Fibroblast of skin of right biceps (primary cell): ENCODE measurements at places on chromosomes 12 and 14.

DNA sequence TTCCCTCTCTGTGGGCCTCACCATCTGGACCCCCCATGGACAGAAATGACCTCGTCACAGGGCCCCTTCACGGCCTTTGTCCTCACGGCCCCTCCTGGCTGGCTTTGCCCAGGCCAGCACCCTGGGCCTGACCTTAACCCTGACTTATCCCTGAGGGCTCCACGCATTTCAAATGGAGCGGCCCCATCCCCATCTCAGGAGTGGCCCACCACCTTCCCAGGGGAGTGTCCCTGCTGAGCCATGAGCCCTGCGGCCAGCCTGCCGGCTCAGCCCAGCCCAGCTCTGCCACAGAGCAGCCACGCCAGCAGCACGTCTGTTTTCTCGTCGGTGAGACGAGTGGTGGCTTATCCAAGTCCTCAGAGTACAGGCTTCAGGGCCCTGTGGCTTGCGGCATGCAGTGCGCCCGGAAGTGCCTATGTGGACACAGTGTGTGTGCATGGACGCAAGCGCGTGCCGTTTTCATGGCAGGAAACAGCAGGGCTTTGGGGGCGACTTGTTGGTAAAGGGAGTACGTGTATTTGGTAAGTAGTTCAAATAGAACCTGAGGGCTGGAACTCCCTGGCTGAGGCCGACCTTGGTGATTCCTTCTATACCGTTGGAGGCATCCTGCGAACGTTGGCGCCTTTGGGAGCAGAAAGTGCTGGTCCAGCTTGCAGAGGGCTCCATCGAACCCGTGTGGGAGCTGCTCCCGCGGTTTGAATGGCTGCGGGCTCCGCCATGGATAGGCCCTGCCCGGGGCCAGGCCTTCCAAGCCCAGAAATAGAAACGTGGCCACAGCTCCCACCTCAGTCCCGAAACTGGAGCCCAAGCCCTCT is 52.1 kb downstream of the LRCOL1 start:
- DNase-seq = no peak

DNA sequence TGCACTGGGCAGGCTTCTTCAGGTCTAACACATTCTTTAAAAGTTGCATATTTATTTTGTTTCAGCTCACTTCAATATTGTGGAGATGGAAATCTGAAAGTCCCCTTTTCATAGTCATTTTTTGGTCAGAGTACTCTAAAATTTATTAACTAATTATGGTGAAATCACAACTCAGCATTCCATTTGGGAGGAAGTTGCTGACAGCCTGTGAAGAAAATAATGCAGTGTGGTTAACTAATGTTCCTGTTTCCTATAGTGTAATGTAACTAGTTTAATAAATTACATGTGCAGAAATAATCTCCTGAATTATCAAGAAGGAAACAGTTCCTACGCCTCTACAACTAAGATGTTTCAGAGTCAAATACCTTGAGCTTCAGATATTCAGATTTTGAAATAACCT is 17.1 kb downstream of the LRFN5 start:
- peak; percentile 33 for DNase-seq

DNA sequence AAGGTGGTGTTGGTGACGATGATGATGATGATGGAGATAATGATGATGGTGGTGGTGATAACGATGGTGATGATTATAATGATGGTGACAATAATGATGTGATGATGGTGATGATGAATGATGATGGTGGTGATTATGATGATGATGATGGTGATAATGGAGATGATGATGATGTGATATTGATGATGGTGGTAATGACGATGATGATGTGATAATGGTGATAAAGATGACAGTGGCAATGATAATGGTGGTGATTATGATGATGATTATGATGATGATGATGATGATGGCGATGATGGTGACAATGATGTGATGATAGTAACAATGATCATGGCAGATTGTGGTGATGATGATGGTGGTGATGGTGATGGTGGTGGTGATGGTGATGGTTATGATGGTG is 518.0 kb downstream of the GLT1D1 start:
- no peak for DNase-seq

- DNase-seq = peak; percentile 87
These were observed 103.6 kb downstream of the SSPN start for GRCh38 chr12:26298785-26299621.

DNA sequence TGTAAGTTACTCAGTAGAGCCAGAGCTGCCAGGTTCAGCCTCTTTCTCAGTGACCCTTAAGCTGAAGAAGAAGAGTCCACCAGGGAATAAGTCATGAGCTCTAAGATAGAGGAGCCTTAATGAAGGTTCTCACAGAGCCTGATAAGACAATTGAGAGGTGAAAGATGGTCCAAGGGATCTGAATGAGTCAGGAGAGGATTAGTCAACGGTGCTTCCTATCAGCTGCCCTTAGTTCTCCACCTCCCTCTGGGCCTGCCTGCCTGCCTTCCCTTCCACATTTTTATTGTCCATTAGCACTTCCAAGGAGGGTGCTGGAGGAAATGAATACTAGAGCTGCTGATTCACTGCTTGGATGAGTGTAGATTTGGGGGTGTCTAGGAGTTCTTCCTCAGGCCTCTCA is 161.7 kb upstream of the RMST start:
- no peak for DNase-seq

DNA sequence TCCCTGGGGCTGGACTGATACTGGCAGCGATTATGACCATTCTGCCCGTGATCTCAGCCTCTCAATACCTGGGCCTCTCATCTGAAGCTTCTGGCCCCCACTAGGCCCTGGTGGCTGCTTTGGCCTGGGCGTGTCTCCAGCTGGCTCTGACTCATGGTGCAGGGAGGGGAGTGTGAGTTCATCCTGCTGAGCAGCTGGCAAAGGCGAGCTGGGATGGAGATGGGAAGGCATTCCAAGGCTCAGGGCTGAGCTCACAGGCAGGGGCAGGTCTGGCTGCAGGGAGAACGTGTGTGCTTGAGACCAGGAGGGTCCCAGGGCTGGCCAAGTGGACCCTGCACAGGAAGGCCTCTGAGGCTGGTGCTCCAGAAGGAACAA is 221.8 kb downstream of the TMEM121 start:
- DNase-seq = no peak

GRCh38 chr14:99773521-99774497 is 19.4 kb upstream of the EML1 start:
- no peak for DNase-seq

DNA sequence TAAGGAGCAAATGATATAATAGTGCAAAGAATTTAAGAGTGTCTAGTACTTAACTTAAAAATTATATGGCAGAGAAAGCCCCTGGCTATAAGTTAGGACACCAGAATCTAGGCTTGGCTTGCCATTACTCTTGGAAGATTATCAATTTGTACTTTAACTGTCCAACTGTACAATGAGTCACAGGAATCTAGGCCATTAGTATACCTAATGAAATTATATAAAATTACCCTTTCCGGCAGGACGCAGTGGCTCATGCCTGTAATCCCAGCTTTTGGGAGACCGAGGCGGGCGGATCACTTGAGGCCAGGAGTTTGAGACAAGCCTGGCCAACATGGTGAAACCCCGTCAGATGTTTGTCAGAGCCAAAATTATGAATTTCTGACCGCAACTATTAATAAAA is 691 bp upstream of the OR6S1 start:
- no peak for DNase-seq

GRCh38 chr14:104486222-104486923 is 93.2 kb upstream of the C14orf180 start:
- DNase-seq = no peak

DNA sequence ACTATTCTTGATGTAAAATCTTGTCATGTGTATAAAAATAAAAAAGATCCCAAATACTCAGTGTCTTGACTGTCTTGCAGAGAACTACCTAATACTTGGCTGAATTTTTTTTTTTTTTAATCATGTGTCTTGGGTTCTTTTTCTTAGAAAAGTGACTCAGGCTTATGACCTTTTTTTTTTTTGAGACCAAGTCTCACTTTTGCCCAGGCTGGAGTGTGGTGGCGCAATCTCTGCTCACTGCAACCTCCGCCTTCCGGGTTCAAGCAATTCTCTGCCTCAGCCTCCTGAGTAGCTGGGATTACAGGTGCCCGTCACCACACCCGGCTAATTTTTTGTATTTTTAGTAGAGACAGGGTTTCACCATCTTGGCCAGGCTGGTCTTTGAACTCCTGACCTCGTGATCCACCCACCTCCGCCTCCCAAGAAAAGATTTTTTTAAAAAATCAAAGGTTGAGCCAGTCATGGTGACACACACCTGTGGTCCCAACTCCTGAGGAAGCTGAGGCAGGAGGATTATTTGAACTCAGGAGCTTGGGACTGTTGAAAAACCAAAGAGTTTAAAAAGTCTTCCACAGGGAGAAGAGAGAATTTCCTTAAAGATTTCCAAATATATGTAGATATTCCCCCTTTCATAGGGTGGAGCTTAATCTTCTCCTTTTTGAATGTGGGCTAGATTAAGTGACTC is 17.7 kb upstream of the TDG start:
- no peak for DNase-seq

DNA sequence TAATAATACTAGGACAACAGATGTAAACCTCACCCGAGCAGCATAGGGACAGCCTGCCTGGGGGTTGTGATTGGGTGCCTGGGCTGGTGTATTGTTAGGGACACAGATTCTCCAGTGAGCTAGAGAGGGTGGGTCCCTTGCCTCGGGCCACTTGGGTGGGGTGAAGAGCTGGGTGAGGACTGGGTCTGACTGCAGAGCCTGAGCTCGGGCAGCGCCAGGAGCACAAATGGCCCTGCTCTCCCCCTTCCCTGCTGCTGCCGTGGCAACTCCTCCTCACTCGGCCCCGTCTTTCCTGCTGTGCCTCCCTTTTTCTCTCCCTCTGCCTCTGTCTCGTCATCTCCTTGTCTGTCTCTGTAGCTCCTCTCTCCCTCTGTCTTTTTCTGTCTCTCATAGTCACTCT is 115.4 kb downstream of the GLT1D1 start:
- DNase-seq = no peak

DNA sequence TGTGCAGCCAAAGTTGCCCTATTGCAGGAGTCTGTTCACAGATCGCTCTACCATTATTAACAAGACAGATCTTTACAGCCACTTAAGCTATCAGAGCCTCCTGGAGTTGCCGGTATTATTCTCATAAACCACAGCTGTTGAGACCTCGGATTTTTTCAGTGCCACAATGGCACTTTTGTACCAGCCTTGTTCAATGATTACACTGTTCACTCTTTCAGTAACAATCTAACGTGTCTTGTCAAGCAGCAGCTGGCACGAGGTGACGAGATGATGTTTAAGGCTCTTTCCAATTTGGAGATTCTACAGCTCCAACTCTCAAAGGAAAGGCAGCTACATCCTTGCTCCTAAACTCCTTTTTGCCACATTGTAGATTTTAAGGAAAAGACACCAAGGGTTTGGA is 30.7 kb downstream of the LRIG3 start:
- DNase-seq = no peak

GRCh38 chr14:33376510-33376909 is 437.8 kb downstream of the NPAS3 start:
- DNase-seq = no peak

- DNase-seq = peak; percentile 18
These were observed 58.6 kb upstream of the TMEM263 start for GRCh38 chr12:106897082-106897481.
